ENCODE measurements at places on chromosomes 13 and 19. TPM values are rescaled to one million over a fixed set of nuclear protein-coding genes. Genes with fewer than 3 reads are reported as not detected.

CABP5 gene
- total RNA-seq = not detected

CPB2 gene
- not detected for total RNA-seq

PRSS57 gene
- not detected for total RNA-seq

PIAS4 gene
- 38.6 TPM for total RNA-seq

SNRPD2 gene
- total RNA-seq = 406 TPM

CD37 gene
- total RNA-seq = 330 TPM

IL4I1 gene
- 2.6 TPM for total RNA-seq

UBE2L5 gene
- total RNA-seq = not detected
